T1000 (cell line): ENCODE measurements at places on chromosomes 3 and 15.

- no peak for DNase-seq
Measured at GRCh38 chr3:157333551-157333991, 103.1 kb upstream of the PTX3 start.

DNA sequence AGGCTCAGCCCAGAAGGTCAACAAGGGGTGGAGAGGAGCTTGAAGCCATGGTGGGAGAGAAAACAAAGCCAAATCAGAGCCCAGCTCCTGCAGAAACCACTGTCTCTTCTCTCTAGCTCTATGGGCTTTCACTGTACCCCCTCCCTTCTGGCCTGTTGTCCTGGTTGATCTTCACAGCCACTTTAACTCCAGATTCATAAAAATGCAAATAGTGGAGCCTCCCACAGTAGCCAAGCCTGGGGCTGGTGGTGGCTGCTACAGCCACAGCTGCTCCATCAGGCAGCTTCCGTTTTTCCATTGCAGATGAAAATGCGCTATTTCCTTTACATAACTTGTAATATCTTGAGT is 20.7 kb upstream of the CAV3 start:
- no peak for DNase-seq

GRCh38 chr15:91047545-91048199 is 25.3 kb upstream of the VPS33B start:
- no peak for DNase-seq

DNA sequence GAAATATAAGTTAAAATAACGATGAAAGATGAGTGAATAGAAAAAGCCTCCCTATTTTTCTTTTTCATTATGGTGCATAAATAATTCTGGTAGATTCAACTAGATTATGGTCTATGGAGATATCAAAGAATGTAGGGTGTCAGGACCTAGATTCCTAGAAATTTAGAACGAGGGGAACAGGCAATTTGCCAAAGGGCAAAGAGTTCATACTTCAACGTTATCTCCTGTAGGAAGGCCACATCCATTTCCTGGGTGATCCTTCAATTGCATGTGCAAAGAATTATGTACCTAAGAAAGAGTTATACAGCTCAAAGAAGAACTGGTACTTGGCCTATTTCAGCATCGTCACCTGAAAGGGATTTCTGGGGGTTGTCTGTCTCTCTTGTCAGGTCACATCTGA is 351.8 kb downstream of the FOXP1 start:
- DNase-seq = no peak

DNA sequence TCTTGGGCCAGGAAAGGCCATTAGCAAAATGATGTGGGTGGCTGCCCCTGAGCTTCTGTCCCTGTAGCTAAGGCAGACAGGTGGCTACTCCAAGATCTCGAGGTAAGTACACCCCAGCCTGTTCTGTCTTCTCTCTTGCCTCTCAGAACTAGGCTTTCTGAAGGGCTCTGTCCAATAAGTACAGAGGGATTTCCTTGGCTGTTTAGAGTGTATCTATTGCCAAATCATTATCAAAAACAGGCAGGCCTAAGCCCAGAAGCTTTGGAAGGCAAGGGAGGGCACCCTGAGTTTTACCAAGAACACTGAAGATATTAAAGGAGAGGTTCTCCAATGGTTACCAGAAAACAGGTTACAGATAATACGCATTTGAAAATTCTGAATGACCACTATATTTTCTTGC is 156.6 kb downstream of the MYRIP start:
- DNase-seq = no peak

- DNase-seq = no peak
Measured at GRCh38 chr3:40057786-40058185, 248.4 kb downstream of the MYRIP start.

GRCh38 chr3:127427666-127428065 is 139.8 kb upstream of the PRR20G start:
- no peak for DNase-seq

GRCh38 chr3:197953325-197953724 is 3.3 kb downstream of the RPL35A start:
- DNase-seq = no peak

GRCh38 chr3:178671377-178671776 is 135.1 kb downstream of the KCNMB2 start:
- no peak for DNase-seq

DNA sequence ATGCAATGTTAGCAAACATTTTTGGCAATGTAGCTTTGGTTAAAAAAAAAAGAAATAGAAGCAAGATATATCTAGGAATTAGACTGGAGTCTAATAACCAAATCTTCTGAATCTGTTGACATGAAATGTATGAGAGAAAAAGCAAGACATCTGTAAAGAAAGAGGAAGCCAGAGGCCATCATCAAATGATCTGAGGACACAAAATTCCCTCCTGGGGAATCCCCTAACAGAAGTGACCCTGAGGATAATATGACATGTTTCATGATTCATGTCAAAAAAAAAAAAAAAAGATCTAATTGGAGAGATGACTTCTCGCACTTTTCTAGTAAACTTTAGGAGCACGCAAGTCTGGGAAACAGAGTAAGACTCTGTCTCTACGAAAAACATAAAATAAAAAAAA is 70.9 kb downstream of the IMPG2 start:
- no peak for DNase-seq

GRCh38 chr3:155302891-155303290 is 9.4 kb upstream of the STRIT1 start:
- DNase-seq = no peak

- no peak for DNase-seq
Measured at GRCh38 chr3:155304394-155304793, 10.9 kb upstream of the STRIT1 start.

- DNase-seq = no peak
Measured at GRCh38 chr3:197782230-197782629, 8.8 kb upstream of the LRCH3 start.

GRCh38 chr3:30231277-30232141 is 374.9 kb upstream of the TGFBR2 start:
- DNase-seq = no peak

DNA sequence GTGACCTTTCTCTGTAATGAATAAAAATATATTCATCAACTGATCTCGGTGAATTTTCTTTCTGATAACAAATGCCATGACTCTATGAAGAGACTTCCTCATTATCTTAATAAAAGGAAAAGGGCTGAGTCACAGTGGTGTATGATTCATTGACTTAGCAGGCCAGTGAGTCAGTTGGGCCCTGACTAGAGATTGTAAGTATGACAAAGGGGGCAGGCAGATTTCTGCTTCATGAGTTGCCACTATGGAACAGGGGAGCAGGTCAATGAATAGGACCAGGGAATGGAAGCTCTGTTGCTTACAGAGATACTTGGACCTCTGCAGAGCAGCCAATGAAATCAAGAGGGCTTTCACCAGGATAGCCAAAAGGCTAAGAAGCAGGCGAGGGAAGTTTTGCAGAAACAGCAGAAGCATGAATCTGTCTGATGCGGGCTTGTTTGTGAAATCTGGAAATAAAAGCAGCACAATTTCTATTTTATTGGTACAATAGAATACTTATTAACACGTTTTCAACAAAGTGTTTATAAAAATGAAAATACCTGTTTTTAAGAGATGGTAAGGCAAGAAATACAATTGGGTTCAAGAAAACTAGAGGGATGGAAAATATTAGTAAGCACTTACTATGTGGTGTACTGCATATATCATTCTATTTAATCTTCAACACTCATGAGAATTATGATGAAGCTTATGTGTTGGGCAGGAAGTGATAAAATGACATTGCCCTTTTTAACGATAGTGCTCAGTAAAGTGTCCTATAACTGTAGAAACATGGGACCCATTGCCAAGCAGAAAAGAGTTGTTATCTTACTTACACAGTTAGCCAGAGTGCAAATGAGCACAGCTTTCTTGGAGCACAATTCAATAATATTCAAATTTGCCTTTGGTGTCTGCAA is 169.8 kb upstream of the MYRIP start:
- DNase-seq = peak; percentile 64

GRCh38 chr3:129534428-129535027 is 6.1 kb downstream of the RHO start:
- no peak for DNase-seq

DNA sequence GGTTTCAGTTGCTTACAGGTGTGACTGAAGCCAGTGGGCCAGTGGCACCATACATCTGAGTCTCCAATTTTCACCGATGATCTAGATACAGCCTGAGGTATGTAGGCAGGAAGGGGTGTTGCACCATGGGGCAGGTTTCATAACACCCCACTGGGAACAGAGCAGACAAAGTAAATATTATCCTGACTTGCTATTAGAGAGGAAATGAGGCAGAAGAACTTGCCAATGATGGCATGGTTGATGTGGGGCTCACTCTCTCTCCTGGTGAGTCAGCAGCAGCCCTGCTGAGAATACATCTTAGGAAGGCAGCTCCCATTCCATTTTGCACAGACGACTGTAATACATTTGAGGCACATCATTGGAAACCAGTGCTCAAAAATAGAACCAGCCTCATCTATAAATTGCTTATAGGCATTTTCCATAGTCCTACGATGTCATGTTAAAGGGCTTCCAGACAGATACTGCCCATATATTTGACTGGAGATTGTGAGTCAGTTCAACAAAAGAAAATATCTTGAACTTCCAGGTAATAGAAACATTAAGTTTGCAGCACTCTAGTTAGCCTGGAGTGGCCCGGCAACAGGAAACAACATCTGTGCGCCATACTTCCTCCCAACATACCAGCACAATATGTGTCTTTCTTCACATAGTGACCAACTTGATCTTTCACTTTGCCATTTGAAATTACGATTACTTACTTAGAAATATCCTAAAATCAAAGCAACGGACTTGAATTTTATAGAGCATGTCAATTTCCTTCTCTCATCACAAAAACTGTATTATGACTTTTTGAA is 175.5 kb downstream of the NECTIN3 start:
- DNase-seq = no peak

DNA sequence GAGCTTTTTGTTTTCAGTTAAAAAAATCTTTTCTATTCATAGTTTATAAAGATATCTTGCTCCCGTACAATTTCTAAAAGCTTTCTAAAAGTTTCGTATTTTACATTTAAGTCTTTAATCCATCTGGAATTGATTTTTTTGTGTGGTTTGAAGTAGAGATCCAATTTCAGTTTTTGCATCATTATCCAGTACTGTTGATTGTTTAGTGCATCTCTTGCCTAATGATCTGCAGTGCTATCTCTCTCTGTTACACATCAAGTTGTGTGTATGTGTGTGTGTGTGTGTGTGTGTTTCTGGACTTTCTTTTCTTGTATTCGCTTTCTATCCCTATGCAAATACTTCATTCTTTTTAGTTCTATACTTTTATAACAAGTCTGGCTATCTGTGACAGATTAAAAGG is 605.8 kb upstream of the DPPA4 start:
- no peak for DNase-seq

GRCh38 chr15:78695854-78696253 is 54.8 kb upstream of the CHRNB4 start:
- DNase-seq = no peak

DNA sequence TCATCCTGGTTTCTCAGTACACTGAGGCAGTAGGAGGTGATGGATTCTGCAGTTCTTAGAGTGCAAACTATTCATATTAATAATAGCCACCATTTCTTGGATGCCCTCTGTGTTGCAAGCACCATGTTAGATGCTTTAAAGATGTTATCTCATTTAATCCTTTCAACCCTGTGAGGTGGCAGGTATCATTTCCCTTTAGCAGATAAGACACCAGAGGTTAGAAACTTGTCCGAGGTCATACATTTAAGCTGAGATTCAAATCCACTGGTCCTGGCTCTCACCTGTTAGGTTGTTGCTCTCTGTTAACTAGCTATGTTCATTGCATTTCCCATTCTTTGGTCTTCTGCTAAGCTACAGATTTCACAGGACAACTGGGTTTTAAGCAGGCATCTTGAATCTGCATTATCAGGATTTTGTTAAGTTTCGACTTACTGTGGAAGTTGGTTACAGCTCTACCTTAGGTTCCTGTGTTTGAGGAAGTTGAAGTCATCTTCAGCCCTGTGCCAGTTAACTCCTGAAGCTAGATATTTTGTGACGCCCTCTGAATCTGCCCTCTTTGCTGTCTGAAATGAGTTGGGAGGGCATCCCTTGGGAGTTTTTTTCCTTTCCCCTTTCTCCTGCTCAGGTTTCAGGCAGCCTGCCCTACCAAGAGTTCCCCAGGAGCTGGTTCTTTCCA is 6.4 kb downstream of the PDE8A start:
- DNase-seq = no peak

DNA sequence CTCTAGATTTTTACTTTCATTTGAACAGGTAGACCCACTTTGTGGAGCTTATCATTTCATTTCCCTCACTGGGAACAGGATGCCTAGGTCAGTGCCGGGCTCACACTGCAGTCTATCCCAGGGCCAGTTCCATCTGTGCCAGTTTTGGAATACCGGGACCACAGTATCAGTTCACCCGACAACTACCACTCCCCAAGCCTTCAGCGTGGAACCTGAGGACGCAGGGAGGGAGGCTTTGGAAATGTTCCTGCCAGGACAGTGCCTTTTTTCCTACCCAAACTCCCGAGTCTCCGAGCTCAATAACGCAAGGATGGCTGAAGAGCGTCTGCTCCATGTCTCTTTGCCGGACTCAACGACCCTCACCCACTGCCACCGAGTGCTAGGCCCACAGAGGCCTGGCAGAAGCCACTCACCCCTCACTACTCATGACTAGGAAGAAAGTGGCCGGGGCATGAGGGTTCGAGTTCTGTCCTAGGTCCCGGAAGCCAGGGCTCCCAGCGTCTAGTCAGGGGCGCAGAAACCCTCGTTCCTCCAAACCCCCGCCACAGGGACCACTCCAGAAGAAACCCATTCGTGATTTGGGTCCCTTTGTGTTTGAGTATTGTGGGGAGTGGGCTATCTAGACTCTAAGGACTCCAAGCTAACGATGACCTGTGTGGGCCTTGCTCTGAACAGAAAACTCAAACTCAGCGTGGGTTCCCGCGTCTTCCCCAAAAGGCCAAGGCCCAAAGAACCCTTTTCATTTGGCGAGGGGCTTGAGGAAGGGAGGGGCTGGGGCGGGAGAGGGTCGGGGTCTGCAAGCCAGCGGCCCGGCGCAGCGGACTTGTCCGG is 11.4 kb downstream of the ZIC1 start:
- no peak for DNase-seq

DNA sequence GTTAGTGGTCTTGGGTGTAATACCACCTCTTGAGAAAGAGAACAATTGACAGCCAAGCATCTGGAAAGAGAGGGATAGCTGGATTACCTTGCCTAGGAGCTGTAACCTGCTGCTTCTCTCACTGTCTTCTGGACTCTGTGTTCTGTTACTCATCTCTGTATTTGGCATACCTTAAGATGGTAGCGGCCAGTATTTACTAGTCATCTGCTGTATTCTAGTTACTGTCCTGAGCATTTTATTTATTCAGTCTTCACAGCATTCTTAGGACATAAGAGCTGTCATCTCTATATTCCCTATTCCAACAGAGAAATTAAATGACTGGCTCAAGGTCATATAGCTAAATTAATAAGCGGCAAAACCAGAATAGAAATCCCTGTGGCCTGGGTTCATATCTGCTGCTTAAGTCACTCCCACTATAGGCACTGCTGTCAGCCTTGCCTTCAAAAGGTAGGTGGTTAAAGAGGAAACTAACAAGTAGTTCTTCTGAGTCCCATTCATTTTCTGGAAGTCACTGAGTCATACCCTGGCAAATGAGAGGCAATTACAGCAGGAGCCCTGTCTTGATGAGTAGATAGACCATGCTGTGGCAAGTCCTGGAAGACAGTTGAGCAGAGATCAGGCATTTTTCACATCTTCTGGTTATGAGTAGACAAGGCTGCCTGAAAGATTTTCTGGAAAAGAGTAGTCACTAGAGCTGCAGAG is 68.2 kb downstream of the RAB7A start:
- no peak for DNase-seq

- no peak for DNase-seq
Measured at GRCh38 chr3:81998139-81998755, 236.8 kb upstream of the GBE1 start.

GRCh38 chr3:49022688-49023171 is 809 bp downstream of the NDUFAF3 start:
- DNase-seq = no peak
